ENCODE measurements at places on chromosomes 11 and 22.

GRCh38 chr22:20058989-20059770 lies 20.9 kb upstream of the DGCR8 start:
- DNase-seq: no peak

- DNase-seq: no peak
These were observed 344.7 kb downstream of the MN1 start for GRCh38 chr22:27456696-27457503.

DNA sequence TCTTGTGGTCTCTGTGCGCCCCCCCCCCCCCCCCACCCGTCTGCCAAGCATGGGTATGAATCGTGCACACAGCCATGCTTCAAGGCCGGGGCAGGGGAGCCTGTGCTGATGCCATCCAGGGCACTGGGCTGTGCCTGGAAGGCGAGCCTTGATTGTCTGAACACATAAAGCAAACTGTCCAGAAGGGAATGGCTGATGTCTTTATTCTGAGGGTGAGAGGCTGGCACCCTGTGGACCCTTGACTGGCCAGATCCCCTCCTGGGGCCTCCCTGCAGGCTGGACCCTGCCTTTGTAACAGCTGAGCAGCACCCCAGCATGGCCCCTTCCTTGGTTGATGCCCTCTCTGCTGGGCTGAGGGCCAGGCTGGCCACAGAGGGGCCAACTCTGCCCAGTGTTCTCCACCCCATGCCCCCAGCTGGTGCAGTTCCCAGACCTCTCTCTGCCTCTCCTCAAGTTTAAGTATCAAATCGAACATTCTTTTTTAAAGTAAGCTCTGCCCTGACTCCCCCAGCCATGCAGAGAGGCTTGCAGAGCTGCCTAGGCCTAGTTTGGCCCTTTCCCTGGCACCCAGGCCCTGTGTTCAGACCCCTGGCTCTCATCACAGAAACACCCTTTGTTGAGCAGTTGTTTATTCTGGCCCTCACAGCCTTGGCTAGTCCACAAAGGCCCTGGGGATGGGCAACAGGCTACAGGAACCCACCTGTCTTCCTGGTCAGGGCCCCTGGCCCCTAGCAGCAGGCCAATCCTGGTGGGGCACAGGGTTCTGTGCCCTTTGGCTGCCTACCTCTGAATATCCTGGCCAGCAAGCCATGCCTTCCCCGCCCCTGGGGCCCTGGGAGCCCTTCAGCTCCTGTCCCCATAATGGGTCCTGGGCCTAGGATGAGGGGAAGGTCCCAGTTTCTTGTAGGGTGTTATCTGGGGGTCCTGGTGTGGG lies 3.9 kb upstream of the RANBP1 start:
- DNase-seq: no peak

GRCh38 chr22:42922374-42923191 lies 65.5 kb upstream of the ARFGAP3 start:
- DNase-seq: no peak

DNA sequence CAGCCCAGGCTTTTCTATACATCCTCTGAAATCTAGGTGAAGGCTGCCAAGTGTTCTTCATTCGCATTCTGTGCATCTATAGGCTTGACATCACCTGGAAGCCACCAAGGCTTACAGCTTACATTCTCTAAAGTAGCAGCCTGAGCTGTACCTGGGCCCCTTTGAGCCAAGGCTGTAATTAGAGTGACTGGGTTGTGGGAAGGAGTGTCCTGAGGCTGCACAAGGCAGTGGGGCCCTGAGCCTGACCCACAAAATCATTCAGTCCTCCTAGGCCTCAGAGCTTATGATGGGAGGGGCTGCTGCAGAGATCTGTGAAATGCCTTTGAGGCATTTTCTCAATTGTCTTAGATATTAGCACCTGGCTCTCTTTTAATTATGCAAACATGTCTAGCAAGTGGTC lies 33.0 kb upstream of the RDX start:
- DNase-seq: no peak

DNA sequence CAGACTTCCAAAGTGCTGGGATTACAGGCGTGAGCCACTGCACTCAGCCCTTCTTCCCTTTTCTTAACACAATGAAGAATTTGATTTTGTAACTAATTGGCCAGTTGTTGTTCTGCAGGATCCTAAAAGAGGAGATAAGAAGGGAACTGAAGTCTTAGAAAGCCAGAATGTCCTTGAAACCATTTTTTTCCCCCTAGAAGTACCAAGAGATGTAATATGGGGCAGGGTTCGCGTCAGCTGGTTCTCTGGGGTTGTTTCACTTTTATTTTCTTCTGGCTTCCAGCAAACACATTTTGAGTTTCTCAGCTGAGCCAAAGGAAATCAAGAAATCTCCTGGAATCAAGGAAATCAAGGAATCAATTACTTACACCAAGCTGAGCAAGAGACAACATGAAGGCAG lies 7.6 kb upstream of the NUCB2 start:
- no peak for DNase-seq
